ENCODE measurements at places on chromosomes 11 and 22.
A peak's percentile ranks its signal among the peaks of the same experiment; 100 is the strongest.

DNA sequence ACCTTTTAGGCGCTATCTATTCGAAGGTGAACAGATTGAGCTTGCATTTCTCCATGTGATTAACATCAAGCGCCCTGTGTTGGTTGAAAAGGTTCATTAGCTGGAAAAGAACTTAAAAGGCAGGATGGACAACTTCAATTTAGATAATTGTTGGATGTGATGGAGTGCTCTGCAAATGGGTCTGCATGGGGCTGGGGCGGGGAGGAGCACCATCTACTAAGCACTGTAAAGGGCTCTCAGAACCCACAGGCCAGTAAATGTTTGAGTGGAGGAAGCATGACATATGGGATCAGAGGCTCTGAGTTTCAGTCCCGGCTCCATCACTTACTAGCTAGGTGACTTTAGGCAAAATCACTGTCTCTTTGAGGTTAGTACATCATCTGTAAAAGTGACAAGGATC, 28.2 kb downstream of the ARL14EP start:
- DNase-seq = no peak

DNA sequence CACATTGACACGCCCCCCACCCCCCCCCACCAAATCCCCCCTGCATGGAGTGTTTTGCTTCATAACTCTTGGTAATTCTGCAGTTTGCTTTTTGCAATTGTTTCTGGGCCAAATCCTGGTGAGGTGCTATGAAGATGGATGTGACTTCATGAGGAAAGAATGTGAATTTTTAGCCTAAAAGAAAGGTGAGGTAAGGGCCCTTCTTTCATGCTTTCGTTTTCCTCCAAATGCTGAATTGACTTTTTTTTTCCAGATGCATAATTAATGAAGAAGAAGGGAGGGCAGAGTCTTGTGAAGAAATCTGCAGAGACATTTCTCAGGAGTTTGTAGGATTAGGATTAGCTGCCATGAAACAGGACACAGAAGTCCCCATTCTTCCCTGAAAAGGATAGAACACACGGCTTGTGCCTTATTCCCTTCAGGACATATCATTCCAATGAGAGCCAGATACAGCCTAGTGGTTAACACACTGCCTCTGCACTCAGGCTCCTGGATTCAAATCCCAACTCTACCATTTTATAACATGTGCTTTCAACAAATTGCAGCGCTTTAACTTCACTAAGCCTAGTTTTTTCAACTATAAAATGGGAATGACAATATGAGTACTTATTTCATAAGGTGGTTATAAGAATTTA, 19.6 kb upstream of the TBCEL start:
- no peak for DNase-seq

DNA sequence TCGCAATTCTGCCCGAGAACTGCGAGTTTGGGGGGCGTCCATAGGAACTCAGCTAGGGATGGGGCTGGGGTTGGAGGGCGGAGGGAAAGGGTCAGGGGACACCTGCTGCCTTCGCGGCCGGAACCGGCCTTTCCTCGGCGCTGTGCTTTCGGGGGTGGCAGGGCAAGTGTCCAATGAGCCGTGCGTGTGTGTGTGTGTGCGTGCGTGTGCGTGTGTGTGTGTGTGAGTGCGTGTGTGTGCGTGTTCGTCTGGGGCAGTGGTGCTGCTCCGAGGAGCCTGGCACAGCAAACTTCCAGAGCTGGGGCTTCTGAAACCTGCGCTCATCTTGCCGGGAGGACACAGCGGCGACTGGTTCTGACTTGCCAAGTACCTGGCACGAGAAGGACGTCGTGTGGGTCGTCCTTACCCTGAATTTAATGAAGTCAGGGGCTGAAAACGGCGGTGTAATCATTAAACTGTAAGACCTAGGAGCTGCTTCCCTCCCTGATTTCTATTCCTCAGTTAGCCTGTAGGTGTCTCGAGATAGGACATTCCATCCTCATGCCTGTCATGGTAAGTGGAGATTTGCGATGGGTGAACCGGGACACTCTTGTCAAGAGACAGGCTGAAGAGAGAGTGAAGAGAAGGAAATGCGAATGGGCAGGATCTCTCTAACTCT, 27.0 kb upstream of the AMOTL1 start:
- DNase-seq = no peak

GRCh38 chr11:99687320-99687719, 666.6 kb downstream of the CNTN5 start:
- no peak for DNase-seq

DNA sequence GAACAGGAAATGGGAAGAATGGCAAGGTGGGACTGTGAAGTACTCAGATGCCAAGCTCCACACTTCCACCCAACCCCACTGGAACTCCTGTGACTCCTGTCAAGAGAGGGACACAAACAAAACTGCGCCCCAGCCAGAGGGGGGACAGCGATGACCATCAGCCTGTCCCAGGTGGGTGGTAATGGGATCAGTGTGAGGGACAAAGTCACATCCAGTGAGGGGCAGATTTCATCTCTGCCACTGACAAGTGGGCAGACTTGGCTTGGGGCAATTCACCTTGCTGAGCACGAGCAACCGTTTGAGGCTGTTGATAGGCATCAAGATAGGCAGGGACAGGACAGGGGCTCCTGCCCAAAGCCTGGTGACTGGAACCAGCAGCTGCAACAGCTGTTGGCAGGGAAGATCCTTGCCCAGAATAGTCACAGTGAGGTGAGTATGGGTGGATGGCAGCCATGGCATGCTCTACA, 105.4 kb upstream of the PITPNB start:
- DNase-seq = no peak

DNA sequence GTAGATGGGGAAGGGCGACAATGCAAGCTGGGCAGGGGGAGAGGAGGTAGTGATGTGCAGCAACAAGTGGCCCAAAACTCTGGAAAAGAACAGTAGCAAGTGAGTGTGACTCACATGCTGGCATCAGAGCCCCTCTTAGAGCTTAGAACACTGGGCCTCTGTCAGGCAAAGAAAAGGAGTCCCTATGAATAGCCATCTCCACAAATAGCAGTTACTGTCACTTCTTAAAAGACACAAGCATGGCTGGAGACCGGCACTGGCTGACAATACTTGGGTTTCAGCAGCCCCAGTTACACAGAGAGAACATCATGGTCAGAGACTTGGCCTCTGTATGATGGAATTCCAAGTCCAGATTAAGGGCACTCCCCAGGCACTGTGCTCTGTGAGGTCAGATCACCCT, 58.2 kb downstream of the PRCP start:
- no peak for DNase-seq

DNA sequence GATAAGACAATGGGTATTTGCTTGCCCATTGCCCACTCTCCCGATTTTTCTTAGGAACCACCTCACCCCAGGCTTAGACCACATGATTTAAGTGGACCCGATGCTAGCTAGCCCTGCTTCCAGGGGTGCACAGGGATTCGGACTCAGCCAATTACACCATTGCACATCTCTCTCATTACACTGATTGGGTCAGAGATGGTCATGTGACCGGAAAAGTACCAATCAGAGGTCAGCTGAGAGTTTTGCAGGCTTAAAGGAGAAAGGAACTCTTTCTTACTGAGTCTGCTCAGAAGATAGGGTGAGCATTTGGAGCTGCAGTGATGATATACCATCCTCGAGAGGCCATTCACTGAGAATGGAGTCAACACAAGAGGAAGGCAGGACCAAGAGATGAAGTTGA, 12.2 kb upstream of the ANKK1 start:
- no peak for DNase-seq

- DNase-seq = no peak
Measured at GRCh38 chr11:66313321-66314185, 3.3 kb downstream of the CD248 start.

- no peak for DNase-seq
Measured at GRCh38 chr11:19499999-19500398, 212.6 kb upstream of the NAV2 start.

DNA sequence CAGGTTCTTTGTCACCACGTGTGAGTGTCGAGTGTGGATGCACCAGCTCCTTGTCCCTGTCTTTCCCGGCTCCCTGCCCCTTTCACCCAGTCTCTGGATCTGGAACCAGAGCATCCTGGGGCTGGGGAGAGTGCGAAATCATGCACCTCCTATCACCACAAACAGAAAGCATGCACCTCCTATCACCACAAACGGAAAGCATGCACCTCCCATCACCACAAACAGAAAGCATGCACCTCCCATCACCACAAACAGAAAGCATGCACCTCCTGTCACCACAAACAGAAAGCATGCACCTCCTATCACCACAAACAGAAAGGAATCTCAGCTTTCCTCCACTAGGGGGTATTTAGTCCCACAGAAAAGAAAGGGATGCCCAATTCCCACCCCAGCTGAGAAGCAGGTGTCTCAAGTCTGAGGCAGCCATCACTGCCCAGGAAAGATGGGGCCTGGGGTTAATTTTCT, 5.9 kb upstream of the GLB1L3 start:
- no peak for DNase-seq

DNA sequence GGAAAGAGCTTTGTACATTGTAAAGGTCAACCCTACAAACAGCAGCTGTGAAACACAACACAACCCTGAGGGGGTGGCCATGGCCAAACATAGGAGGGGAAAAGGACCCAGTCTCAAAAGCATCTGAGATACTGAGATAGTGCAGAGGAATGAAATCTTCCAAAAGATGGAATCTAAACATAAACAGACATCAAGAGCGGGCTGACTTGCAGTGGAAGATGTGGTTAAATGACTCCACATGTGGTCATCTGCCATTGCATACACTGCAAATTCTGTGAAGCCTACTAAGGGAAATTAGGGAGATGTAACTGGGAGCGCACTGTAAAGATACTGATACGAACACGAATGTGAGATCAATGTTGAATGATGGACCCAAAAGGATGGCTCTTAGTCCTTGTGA, 22.0 kb downstream of the BDNF start:
- no peak for DNase-seq

GRCh38 chr11:76810151-76810853, 27.1 kb downstream of the TSKU start:
- no peak for DNase-seq

- DNase-seq = peak; percentile 40
Measured at GRCh38 chr11:75896843-75897419, 81.9 kb downstream of the UVRAG start.
